Stimulated activated CD8-positive, alpha-beta memory T cell treated with anti-CD3 and anti-CD28 coated beads, Interleukin-7, amount 100 ng/mL, for 4 hours (primary cell): ENCODE measurements at places on chromosomes 4 and X.

DNA sequence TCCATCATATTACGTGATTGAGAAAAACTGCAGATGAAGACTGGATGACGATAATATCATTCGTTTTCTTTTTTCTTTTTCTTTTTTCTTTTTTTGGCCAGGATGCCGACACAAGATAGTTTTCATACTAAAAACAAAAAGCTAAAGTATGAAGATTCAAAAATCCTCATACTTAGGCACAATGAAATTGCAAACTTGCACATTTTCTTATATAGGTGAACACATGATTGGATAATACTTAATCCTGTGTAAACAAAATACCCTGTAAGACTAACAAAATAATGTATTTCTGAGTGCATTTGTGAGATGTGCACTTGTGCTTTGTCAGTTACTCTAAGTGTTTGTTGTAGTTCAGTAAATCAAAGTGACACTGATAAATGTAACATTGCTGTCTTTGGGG is 568.9 kb downstream of the ANKRD50 start:
- DNase-seq: no peak

GRCh38 chrX:65874110-65874509 is 165.8 kb downstream of the VSIG4 start:
- DNase-seq: no peak

DNA sequence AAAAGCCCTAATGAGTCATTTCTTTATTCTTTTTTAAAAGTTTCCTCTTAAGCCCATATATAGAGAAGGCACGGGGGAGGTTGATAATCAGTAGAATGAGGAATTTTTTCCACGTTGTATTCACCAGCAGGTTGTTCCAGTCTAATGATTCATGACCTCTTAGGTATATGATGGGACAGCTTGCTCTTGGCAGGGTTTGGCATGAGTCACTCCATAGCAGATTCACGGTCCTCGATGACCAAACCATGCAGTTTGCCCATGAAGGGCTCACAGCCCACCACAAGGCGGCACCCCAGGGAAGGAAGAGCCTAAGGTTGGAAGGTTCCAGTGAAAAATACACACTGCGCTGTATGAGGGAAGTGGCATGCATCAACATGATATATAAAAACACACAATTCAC is 623.8 kb upstream of the DIPK2B start:
- DNase-seq: peak; percentile 47

GRCh38 chrX:150035531-150035930 is 97.2 kb upstream of the EOLA2 start:
- no peak for DNase-seq

GRCh38 chr4:71243091-71243833 is 95.6 kb upstream of the SLC4A4 start:
- no peak for DNase-seq

GRCh38 chrX:43953218-43953617 is 20.0 kb downstream of the NDP start:
- no peak for DNase-seq

GRCh38 chrX:19303256-19303880 is 40.4 kb upstream of the PDHA1 start:
- DNase-seq: no peak

DNA sequence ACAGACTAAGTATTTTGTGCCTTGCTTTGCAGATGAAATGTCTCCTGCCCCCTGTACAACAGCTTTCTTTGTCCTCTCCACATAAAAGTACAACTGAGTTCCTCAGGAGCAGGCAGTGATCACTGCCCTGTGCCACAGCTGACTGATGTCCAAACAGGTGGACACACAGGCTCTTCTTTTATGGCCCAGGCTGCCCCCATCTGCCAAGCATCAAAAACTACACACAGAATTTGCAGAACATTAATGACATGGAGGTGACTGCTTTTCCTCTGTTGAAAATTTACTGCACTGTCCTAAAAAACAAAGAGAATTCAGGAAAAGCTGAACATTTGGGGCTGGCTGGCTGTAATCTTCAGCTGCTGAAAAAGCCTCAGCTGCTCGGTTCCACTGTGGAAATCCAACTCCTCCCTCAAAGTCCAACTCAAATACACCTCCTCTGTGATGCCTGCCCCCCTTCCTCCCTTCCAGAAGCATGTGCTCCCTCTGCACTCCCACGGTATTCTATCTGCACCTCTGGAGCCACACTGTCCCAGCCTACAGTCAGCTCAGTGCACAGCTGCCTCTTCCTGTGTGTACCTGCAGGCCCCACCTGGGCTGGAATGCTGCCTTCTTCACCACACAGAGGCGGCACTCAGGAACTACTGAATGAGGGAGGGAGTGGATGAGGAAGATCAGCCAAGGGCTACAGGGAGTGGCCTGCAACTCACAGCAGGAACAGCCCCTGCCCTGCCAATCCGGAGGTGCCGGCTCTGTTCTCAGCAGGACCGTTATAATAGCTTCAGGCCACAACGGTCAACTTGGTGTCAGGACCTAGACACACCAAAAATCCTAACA is 10.3 kb downstream of the AFAP1 start:
- no peak for DNase-seq

GRCh38 chrX:13175056-13175455 is 130.6 kb upstream of the FAM9C start:
- DNase-seq: no peak

DNA sequence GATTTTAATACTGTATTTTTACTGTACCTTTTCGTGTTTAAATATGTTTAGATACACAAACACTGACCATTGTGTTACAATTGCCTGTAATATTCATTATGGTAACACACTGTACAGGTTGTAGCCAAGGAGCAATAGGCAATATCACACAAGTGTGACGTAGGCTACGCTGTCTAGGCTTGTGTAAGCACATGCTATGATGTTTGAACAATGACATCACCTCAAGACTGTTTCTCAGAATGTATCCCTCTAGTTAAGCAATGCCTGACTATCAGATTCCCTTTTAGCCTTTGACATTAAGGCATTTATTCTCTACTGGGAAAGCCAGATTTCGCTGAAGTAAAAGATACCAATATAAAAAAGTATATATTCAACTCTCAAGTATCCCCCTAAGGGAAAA is 66.2 kb downstream of the VCX3A start:
- DNase-seq: no peak

DNA sequence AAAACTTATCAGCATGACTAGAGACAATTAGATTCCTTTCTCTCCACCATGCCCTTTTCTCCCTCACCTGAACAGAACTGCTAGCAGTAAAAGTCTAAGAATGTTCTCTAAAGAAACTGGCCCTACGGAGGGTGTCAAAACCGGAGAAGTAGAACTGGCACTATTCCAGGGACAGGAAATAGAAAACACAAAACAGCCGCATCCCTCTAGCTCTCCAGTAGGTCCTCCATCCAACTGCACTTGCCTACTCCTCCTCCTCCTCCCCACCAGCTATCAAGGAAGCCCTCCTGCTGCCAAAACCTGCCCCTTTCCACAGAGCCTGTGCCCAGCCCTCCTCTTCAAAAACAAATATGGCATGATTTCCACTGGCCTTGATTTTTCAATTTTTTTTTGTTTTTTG is 28.4 kb downstream of the FUNDC1 start:
- no peak for DNase-seq

- DNase-seq: no peak
Measured at GRCh38 chr4:98688411-98689290, 30.2 kb upstream of the TSPAN5 start.

GRCh38 chr4:94978904-94979303 is 221.1 kb downstream of the BMPR1B start:
- DNase-seq: no peak

DNA sequence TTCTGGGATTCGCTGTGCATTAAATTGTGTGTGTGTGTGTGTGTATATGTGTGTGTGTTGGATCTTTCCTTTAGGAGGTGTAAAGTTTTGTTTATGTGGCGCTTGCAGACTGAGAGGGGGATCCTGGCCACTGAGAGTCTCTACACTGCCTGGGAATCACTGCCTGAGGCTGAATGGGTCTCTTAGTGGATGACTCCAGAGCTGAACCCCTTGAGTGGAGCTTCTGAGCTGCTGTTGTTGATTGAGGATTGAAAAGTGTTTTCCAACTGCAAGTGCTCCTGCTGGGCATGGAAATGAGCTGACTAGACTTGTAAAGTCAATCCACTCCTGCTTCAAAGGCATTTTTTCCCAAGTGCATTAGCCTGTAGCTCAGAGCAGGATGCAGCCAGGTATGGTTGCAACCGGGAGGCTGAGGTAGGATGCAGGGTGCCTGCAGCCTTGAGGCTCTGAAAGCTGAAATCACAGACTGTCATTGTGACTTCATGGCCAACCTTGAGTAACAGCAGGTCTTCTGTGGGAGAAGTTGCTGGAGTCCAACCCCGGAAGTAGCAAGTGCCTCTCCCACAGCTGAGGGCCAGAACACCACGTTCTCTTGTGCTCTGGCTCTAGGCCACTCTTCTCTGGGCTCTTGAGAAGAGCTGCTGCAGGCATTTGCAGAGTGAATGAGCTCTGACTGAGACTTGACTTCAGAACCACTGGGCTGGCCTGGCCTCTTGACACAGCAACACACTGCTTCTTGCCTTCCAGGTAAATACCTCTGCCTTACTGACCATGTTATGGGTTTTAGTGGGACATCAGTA is at the start of gene TBX22:
TBX22 (plus strand) TSS at position 613 of the 800 bp plus-strand sequence. CDS start 7,517 bp downstream, outside the sequence.
- DNase-seq: no peak

- no peak for DNase-seq
Measured at GRCh38 chr4:53043055-53043454, 180.9 kb downstream of the RASL11B start.

DNA sequence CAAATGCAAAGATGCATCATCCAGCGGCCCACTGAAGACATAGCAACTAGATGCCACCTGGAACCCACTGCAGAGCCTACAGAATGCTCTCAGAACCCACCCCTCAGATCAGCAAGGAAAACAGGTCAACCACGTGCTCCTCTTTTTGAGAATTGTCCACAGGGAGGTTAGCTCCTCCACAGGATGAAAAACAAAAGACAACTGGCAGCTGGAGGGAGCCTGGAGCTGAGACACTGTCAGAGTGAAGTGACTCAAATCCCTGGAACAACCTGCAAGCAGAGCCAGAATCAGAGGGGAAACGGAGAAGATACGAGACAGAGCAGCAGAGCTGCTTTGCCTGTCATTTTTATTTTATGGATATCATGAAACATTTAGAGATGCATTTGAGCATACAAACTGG is 277.6 kb downstream of the GASK1B start:
- DNase-seq: no peak

DNA sequence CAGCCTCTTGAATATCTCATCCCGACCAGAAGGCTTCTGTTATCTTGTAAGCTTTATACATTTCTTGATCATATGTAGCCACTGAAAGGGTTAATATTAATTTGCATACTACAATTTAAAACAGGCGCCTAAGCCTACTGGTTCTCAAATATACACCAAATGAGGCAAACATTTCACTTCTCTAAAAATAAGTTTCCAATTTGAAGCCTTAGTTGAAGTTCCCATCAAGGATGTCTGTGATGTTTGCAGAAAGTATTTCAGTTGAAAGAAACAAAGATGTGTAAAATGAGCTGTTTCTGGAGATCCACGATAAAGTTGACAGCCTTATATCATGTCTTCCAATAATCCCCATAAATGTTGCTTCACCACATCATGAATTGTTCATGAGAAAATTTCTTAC is 70.6 kb downstream of the KIT start:
- DNase-seq: no peak
